ENCODE measurements at places on chromosomes 11 and 22.
A peak's percentile ranks its signal among the peaks of the same experiment; 100 is the strongest.

DNA sequence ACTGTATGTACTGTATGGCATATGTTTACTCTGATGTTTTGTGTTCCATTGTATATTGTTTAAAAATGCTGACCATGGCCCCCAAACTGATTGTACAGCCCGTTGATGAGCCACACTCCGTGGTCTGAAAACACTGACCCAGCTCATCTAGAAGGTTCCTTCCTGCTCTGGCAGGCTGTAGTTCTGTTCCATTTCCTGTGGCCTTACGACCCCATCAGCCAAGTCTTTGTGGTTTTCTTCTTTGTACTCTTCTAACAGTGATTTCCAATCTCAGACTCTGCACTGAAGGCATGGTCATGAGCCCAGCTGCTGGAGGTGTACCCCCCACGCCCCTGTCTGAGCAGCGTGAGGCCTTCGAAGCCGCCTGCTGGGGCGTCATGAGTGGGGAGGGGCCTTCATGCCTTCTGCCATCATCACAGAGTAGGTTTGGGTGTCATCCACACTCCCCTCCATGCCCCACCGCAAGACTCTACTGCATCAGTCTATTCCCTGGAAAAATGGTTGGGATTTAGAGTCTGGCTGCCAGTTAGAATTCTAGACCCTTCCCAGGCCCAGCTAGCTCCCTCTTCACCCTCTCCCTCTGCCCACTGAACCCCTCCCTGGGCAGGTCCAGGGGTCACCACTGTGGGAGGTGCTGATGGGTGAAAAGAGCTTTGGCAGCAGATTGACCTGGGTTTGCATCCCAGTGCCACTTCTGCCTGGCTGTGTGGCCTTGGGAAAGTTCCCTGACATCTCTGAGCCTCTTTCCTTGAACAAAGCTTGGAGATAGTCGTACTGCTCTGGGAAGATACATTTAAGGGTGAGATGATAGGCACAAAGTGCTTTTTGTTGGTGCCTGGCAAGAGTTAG, 11.3 kb upstream of the C11orf96 start:
- DNase-seq, result no peak

DNA sequence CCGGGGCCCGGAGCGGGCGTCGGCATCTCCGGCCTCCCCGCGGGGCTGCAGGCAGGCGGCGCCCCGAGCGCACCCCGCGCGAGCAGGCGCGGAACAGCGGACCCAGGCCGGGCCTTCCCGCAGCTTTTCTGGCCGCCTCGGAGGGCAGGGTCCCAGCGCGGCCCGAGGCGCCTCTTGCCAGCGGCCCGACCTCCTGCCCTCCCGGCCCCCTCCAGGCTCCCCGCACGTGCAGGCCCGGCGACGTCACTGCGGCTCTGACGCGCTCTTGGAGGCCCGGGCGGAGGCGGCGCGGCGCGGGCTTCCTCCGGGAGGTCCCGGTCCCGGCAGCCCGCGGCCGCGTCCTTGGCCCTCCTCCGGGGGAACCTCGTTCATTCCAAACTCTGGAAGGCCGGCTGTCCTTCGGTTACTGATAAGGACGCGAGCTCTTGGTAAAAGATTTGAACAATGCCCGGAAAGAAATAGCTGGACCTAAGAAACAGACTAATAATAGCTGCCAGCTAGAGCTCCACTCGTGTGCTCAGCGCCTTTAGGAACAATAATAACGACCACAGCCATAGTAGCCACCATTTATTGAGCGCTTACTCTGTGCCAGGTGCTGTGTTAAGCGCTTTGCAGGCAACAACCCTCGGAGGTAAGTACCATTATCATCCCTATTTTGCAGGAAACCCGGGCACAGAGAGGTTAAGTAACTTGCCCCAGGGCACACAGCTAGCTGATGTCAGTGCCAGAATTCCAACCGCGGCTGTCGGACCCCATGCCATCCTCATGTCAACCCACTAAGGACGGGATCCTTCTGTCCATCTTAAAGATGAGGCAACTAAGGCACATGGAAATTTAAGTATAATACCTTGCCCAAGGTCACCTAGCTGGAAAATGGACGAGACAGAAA, 39.1 kb upstream of the CREB3L1 start:
- peak; percentile 84 for DNase-seq

- no peak for DNase-seq
Observed at GRCh38 chr11:72423840-72424239, 10.5 kb downstream of the CLPB start.

DNA sequence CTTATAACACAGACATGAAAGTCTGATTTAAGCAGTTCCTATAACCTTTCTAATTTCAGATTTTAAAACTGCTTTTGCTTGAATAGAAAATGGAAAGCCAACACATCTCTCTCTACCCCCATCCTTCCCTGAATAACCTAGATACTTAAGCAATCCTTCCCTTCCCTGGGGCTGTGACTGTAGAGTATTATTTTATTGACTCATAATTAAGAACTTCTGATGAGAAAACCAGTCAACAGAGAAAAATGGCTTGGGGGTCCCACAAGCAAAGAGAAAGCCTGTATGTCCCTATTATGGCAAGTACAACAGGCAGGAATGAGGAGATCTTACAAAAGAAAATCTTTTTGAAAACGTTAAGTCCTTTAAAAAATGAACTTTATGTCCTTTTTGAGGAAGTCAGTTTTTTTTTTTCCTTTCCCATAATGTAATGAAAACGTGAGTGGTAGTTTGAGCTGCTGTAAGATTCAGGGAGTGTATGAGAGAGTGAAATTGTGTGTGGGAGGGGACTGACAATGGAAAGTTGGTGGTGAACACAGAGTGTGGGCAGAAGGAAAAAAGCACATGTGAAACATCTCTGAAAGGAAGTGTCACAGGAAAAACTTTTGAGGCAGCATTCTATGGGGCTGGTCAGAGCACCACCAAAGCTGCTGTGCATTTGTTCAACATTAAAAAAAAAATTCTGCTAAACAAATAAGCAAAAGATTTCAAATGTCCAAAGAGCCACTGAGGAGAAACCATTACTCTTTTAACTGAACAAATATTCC, 154.6 kb downstream of the MAML2 start:
- DNase-seq, result peak; percentile 38

DNA sequence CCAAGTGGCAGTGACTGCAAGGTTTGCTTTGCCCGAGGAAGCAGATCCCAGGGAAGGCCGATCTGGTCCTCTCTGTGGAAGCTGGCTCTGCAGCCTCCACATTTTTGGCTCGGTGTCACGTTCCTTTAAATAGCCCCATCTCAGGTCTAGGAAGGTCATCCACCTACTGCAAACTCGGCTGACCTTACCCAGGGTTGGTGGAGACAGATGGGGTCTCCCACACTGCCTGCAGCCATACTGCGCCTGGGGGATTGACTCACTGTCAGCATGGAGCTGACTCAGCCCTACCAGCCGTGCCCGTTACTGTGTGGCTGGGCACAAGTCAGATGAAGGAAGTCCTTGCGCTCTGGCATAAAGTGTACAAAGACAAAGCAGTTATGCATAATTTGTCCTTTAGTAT, 16.9 kb downstream of the CDPF1 start:
- DNase-seq, result no peak

- DNase-seq, result no peak
Observed at GRCh38 chr11:8828580-8829361, 82.2 kb upstream of the AKIP1 start.

- DNase-seq, result no peak
Observed at GRCh38 chr22:38832005-38832978, 11.5 kb downstream of the NPTXR start.

- DNase-seq, result peak; percentile 65
Observed at GRCh38 chr11:44246726-44247125, 63.2 kb downstream of the ALX4 start.

- DNase-seq, result no peak
Observed at GRCh38 chr11:12414611-12415010, 37.2 kb downstream of the PARVA start.

GRCh38 chr11:71246559-71246958, 5.8 kb downstream of the SHANK2 start:
- DNase-seq, result no peak

DNA sequence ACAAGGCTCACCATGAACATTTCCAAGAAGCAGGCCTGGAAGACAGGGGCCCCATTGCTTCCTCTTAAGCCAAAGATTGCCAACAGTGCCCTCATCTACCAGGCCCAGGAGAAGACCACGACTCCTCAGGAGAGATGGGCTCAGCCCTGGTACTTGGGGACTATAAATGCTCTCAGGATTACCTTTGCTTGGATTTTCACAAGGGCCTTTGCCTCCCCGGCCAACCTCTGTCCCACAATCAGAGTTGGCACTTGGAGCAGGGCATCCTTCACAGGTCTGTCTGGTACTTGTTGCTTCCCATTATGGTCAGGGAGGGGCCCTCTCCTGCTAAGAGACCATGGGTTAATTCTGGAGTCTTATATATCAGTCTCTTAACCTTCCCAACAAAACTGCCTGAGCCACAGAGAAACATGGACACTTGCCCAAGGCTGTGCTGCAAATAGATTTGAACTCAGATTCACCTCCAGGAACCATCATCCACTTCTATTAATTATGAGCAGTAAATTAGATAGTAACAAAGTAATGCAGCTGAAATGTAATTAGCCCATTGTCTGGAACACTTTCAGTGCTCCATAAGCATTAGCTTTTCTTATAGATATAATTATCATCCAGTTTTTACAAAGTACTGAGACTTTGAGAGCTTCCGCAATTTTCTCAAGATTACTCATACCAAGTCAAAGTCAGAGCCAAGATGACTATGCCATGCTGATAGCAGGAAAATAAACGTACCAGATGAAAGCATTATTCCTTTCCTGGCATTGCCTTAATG, 33.5 kb downstream of the POU2AF3 start:
- DNase-seq, result no peak

GRCh38 chr11:121961321-121961801, 154.7 kb downstream of the BLID start:
- DNase-seq, result peak; percentile 28

DNA sequence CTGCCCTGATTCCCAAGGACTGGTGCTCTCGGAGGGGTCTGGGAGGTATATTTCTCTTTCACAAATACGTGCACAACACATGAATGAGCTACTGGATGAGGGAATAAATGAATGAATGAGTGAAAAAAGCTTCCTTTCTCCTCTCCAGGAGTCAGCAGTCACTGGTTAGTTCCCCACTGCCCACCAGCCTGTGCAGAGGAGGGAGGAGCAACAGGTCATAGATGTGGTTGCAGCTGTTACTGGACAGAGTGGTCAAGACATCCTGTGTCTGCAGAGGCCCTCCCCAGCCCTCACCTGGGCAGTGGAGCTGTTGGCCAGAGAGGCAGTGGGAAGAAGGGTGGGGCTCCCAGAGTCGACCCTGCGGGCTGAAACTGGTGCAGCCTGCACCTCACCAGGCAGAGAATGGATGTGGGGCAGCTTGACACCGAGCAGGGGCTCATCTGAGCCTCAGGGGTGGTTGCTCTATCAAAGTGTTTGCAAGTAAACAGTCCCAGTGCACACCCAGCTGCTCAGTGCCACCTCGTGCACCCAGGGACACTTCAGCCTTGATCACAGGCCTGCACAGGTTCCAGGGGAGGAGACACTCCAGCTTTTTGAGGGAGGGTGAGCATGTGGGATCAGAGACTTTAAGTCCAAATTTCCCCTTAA, 1.4 kb upstream of the VPREB1 start:
- no peak for DNase-seq

- no peak for DNase-seq
Observed at GRCh38 chr22:22195265-22196017, 49.1 kb upstream of the VPREB1 start.

DNA sequence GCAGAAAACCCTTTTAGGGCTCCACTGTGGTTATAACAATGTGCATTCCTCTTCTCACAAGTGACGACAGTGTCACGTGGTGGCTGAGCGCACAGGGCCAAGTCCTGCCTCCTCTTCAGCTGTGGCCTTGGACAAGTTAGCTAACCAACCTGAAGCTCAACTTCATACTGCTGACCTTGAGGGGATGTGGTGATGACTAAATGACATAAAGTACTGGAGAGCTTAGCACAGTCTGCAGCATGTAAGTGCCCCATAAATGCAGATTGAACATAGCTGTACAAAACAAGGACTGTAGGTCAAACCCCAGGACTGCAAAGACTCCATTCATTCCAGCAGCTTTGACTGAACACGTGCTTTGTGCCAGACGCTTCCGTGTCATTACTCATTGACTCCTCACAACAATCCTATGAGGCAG, 20.1 kb upstream of the MRGPRX2 start:
- no peak for DNase-seq

DNA sequence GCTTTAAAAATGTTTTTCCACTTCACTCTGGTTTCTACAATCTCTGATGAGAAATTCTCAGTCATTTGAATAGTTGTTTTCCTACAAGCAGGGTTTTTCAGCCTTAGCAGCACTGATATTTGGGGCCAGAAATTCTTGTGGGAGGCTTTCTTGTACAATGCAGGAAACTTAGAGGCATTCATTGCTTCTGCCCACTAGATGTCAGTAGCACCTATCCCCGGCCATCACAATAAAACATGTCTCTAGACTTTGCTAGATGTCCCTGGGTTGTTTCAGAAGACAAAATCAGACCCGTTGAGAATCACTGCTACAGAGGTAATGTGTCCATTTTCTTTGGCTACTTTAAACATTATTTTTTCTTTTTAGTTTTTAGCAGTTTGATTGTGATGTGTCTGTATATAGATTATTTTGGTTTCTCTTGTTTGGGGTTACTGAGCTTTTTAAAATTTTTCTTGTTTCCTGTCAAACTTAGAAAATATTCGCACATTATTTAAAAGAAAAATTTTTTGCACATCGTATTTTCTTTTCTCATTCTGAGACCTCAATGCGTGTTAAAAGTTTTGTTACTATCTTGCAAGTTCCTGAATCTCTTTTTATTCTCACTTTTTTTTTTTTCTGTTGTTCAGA, 60.8 kb upstream of the CCDC179 start:
- DNase-seq, result peak; percentile 48

DNA sequence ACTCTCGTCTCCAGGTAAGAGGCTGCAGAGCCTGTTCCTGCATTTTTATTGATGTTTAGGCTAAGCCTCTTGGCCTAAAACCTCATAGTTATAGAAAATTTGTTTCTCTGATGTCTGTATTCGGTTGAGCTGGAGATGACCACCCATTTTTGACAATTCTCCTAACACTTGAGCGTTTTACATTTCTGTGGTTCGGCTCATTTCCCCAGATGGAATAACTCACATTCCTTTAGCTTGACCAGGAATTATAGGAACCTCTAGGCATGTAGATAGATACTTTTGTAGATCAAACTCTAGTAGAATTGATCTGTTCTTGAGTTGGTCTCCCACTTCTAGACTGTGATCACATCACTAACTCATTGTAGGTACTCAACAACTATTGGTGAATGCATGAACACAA, 172.6 kb upstream of the CADM1 start:
- no peak for DNase-seq
